ENCODE measurements at places on chromosomes 5 and 9.
A peak's percentile ranks its signal among the peaks of the same experiment; 100 is the strongest.

GRCh38 chr5:170387775-170388639 is 1.2 kb downstream of the KCNMB1 start:
- DNase-seq: no peak

GRCh38 chr9:132551556-132551955 is 30.9 kb upstream of the BARHL1 start:
- no peak for DNase-seq

GRCh38 chr9:70534061-70534460 is 119.6 kb upstream of the KLF9 start:
- no peak for DNase-seq

DNA sequence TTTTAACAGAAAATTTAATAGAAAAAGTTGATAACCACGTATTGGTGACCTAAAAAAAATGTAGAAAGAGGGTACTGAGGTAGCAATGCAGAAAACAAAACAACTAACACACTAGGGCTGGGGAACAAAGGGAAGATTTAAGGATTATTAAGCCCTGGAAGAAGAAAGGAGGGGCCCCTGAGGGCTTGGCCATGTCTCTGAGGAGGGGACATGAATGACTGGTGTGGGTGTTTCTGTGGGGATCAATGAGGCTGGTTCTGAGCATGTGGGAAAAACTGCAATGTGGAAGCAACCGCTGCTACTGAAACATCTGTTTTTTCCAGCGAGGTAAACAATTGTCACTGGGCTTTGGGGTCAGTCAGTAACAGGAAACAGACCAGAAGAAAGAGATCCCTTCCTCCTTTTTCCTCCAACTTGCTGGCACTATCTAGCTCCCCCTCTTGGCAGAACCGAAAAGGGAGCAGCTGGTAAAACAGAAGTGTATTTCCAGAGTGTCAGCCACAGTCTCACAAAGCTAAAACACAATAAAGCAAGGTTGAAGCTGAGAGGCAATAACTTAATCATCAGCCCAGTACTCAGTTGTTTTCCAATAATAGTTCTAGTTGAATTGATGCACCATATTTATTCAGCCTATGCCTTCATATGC is 48.3 kb downstream of the ATPSCKMT start:
- no peak for DNase-seq

GRCh38 chr9:2966565-2967300 is 122.8 kb upstream of the PUM3 start:
- no peak for DNase-seq

GRCh38 chr9:114401344-114401743 is 13.6 kb upstream of the AKNA start:
- DNase-seq: no peak

DNA sequence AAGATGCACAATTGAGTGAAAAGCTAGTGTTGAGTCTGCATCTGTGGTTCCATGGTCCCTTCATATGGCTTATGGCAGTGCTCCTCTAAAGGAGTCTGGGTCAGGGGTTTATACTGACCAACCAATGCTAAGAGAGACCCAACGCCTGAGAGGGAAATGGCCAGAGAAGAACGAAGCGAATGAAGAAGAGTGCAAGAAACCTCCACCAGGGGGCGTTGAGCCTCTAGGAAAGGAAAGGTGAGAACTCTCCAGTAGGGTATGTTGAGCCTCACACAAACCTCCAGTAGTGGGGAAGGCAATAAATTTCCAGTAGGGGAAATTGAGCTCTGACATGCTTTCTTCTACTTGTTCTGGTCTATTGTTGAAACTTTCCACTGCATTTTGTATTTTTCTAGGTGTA is 470.6 kb downstream of the PRDM9 start:
- no peak for DNase-seq

- DNase-seq: no peak
These were observed 279.6 kb downstream of the FANCC start for GRCh38 chr9:95037789-95038521.

DNA sequence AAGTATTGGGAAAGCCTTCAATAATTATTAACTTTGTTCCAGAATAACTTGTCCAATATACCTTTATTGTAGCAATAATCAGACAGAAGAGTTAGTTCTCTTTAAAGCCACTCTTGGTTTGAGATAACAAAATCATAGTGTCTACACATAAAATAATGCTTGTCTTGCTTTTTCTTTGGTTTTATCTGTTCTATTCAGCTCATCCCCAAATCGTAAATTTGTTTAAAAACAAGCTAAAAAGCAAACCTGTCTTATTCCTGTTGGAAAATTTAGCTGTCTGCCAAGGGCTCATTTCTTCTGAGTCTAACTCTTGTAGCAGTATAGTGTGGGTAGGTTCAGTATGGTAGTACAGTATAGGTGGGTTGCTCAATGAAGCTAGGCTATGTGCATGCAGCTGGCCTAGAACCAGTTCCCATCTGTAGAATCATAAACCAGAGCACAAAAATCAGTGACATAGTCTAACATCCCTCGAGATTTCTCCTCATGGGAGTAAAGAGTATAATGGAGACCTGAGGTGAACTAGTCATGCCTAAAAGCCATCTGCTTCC is 17.9 kb upstream of the APBA1 start:
- DNase-seq: no peak

DNA sequence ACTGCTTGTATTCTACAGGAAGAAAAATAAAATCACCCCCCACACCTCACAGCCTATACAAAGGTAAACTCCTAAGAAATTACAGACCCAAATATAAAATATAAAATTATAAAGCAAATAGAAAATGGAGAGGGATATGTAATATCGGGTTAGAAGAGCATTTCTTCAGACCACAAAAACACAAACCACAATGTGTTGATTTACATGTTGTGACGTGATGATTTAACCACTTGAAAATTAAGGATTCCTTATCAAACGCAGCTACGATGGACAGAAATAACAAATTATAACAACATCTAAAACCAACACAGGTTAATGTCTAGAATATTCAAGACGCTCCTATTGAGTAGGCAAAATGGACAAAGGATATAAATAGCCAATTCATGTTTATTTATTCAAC is 26.3 kb downstream of the SSBP2 start:
- no peak for DNase-seq

GRCh38 chr5:107868650-107869409 is 198.1 kb upstream of the EFNA5 start:
- DNase-seq: no peak

DNA sequence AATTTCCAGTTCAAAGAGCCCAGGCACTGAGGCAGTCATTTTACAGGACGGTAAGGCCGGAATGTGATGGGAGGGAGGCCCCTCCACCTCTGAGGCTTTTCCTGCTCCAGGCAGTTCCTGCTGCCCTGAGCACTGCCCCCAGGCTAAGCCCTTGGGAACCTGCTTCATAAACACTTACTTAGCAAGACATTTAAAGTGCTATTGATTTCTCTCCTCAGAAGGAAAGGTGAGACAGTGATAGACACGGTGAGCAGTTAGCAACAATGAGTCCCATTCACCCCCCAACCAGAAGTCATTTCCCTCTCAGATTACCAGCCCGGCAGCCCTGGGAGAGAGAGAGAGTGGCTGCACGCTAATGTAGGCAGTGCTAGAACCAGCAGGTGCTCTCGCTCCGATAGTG is 462.5 kb downstream of the SPOCK1 start:
- DNase-seq: no peak

GRCh38 chr5:173480896-173481295 is 135.6 kb downstream of the BOD1 start:
- no peak for DNase-seq

GRCh38 chr9:90219548-90220118 is 423.0 kb downstream of the DIRAS2 start:
- DNase-seq: peak; percentile 18

GRCh38 chr5:66967826-66968262 is 228.8 kb downstream of the CD180 start:
- no peak for DNase-seq

DNA sequence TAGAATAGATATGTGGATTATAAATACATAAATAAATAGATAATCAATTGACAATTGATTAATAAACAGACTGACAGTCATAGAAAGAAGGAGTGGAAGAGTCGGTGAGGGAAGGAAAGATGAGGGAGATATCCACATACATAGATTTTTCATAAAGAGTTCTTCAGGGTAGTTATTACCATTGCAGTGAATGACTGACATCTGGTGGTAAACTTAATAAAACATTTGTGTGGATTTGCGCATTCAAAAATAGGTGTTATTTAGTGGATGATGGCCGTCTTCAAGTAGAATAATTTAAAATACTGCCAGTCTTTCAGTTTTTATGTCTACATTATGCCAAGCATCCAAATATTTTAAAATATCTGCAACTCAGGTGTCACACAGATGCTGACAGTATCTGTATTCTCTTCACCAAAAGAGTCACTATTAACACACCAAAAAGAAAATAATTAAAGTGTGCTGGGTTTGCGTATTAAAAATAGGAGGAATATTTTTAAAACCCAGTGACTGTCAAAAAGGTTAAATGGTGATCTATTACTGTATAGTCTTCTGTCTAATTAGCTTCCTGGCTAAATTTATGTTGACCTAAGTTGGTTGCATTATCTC is 78.8 kb downstream of the GIN1 start:
- DNase-seq: no peak

- DNase-seq: no peak
These were observed 111.4 kb downstream of the DCP2 start for GRCh38 chr5:113087976-113088514.

DNA sequence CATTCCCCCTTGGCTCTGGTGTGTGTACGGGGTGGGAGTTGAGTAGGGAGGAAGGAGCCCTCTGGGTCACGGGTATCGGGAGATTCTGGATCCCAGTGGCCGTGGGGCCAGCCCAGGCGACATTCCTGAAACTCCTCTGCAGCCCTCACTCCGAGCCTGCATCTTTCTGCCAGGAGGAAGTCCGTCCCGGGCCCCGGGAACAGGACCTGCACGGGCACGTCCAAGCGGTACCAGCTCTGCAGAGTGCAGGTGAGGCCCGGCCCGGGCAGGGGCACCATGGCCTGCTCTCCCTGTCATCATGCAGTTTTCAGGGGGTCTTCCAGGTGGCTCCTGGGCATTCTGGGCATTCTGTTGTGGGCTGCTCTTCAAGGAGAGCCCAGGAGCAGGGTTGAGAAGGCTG is 3.7 kb downstream of the ADAMTSL2 start:
- no peak for DNase-seq

- no peak for DNase-seq
These were observed 49.1 kb upstream of the CDH6 start for GRCh38 chr5:31144364-31144763.

GRCh38 chr9:95907794-95908193 is 32.3 kb downstream of the ERCC6L2 start:
- DNase-seq: no peak

DNA sequence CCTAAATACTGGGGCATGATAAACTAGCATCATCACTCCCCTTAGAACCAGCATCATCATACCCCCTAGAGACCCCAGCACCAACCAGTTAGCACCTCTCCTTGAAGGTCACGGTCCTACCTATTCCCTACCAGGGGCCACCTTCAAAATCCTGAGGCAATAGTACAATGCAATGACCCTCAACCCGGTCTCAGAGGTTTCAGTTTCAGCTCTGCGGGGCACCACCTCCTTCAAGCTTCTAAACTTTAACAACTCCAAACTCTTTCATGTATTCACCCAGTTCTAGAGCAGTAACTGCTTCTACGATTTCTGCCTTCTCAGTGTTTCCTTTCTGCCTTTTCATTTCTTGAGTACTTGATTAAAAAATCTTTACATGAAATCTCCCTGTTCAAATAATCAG is 130.1 kb upstream of the EPB41L4A start:
- no peak for DNase-seq

DNA sequence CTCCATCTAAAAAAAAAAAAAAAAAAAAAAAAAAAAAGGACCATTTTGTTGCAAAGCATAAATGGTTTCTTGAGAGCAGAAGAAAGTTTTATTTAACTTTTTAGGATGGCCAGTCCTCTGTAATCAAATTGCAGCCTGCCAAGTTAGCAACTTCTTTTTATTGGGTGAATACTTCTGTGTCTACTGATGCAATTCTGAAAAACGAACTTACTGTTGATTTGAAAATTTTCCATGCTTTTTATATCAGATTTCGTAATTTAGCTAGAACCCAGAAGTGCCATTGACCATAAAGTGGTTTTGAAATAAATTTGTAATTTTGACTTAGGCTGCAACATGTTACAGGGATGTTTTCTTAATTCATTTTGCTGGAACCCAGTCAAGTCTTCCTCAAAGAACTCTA is 269.1 kb upstream of the ACTBL2 start:
- DNase-seq: no peak

GRCh38 chr5:42306287-42306686 is 117.0 kb upstream of the GHR start:
- no peak for DNase-seq

GRCh38 chr9:17185481-17186029 is 50.7 kb downstream of the CNTLN start:
- DNase-seq: no peak

DNA sequence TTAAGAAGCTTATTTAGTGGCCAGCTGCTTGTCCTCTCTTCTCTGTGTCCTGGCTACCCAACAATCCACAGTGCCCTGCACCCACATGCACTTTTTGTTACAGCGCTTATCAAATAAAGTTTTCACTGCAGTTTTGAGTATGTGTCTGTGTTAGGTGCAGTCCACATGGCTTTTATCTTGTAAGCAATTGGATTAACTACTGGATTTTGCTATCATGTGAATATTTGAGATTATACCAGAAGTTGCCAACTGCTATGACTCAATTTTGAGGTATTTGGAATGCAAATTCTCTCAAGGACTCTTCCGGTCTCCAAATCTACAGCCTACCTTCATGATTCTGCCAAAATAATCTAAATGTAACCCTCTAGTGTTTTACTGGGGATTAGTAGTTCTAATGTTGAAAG is 690.2 kb downstream of the NR2F1-AS1 start:
- no peak for DNase-seq

- no peak for DNase-seq
These were observed 69.2 kb downstream of the VCAN start for GRCh38 chr5:83540783-83541182.

DNA sequence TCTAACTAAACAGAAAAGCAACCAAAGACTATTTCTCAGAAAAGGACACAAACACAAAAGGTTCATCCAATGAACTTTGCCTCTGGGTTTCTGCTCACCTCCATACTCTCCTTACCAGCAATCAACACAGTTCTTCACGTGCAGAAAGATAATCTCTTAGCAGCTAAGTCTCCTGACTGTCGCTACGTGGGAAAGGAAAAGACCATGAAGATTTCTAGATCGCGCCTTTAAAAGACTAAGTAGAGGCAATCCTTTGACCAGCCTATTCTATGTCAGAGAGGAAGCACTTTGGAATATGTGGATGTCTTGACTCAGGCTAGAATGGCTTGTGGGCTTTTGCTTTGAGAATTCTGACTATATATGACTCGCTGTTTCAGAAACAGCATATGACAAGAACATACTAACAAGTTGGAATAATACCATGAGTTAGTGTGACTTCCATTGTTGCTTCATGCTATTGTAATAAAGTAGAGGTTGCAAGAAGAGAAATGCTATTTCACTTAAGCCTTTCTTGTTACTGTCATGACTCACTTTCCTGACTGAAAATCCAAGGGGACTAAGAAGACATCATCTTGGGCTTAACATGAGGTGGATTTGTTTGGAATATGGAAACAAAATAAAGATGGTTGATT is 339.5 kb upstream of the RFX3 start:
- no peak for DNase-seq

GRCh38 chr5:94471521-94471920 is 146.9 kb downstream of the KIAA0825 start:
- no peak for DNase-seq

Data from pancreas (tissue), 10 donors.